Esophagus mucosa (tissue), 1 donor: ENCODE measurements at places on chromosomes 16 and 17. TPM values are rescaled to one million over a fixed set of nuclear protein-coding genes. Genes with fewer than 3 reads are reported as not detected.
A peak's percentile ranks its signal among the peaks of the same experiment; 100 is the strongest.

GRCh38 chr17:55264278-55264644 lies 499 bp upstream of the HLF start:
- ATAC-seq, result no peak

- no peak for ATAC-seq
These were observed 306.3 kb downstream of the SOX9 start for GRCh38 chr17:72426948-72427760.

- no peak for ATAC-seq
These were observed 265.9 kb downstream of the SLC39A11 start for GRCh38 chr17:72826602-72827001.

GRCh38 chr17:40695874-40696472 lies 7.6 kb downstream of the KRT24 start:
- no peak for ATAC-seq

The NOS2 gene
- not detected for total RNA-seq

DNA sequence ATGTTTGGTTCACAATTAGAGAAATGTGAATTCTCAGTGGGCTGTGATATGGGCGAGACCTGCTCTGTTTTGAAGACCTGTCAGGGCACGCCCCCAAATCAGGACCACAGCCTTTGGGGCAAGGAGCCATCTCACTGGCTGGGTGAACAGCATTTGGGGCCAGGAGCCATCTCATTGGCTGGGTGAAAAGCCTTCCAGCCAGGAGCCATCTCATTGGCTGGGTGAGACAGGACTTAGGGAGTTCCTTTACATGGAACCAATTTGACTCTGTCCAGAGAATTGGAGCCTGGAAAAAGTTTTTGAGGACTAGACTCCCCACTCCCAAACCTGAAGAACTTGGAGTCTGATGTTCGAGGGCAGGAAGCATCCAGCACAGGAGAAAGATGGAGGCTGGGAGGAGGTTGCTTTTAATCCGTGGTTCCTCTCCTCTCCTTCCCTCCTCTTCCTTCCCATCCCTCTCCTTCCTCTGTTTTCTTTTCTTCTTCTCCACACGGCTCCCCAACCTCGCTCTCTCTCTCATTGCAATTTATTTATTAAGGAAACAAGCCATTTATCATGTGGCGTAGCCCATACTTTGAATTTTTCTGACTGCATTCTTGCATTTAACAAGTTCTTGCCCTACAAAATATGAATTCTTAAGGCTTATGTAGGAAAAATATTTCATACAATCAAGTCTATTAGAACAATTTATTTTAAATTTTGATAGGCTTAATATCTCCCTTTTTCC lies 19.7 kb downstream of the FOXL1 start:
- ATAC-seq, result no peak

DNA sequence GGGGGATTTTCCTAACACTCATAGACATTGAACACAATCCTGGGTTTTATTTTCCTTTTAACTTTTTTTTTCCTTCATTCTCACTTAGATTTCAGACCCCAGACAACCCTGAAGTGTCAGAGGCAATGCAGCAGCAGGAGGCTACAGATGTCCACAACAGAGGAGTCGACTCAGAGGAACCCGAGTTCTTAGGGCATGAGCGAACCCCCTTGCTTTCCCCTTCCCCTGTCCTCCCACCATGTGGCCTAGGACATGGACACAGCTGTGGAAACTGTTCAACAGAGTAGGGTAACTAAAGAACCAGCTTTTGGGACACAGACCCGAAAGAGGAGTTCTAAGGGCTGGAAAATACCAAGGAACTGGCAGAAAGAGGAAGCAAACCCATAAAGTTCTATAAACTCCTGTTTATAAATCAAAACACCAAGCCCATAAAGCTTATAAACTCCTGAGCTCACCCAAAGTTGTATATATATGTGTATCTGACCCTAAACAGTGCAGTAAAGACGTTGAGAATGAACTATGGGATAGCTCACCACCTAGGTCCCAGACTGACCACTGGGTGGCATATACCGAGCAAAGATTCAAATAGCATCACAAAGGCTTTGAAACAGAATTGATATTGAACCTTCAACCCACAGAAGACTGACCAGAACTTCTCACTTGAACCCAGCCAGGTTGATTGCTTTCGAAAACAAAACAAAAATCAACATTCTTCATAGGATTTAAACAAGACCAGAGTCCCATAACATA lies 33.9 kb downstream of the CMTM4 start:
- no peak for ATAC-seq

DNA sequence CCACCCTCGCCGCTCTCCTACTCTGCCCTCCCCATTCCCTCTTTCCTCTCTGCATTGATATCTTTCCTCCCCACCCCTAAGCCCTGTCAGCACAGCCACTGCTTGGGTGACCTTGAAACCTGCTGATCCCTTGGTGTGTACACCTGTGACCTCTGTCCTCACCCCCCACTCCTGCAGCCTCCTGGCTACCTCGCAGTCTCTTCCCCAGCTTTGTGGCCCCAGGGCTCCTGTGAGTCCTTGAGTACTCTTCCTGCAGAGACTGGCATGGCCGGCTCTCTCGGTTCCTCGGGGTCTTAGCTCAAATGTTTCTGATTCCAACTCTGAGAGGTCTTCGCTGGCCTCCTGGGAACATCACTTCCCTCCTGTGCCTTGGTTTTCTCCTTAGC lies 31.7 kb downstream of the ADCY7 start:
- ATAC-seq, result no peak

The KRT33B gene
- total RNA-seq, result not detected

- no peak for ATAC-seq
These were observed 19.3 kb upstream of the NAT9 start for GRCh38 chr17:74795327-74796020.

DNA sequence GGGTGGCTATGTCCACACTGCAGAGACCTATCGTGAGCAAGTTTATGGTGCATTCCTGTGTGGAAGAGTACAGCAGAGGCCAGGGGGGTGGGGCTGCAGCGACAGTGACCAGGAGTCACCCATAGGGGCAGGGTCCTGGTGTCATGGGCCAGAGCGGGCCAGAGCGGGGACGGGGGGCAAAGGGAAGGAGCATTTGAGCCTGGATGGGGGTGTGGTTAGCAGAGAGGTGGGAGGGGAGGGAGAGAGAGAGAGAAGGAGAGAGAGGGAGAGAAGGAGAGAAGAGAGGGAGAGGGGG lies 17.8 kb downstream of the JPH3 start:
- no peak for ATAC-seq

The COL1A1 gene
- 42.7 TPM for total RNA-seq

GRCh38 chr17:44745301-44745700 lies 13.5 kb upstream of the ADAM11 start:
- ATAC-seq, result no peak

The TMEM238L gene
- 2.3 TPM for total RNA-seq

The MT1M gene
- total RNA-seq, result 2.0 TPM

- ATAC-seq, result no peak
These were observed 48.6 kb upstream of the IRX3 start for GRCh38 chr16:54335230-54335629.

DNA sequence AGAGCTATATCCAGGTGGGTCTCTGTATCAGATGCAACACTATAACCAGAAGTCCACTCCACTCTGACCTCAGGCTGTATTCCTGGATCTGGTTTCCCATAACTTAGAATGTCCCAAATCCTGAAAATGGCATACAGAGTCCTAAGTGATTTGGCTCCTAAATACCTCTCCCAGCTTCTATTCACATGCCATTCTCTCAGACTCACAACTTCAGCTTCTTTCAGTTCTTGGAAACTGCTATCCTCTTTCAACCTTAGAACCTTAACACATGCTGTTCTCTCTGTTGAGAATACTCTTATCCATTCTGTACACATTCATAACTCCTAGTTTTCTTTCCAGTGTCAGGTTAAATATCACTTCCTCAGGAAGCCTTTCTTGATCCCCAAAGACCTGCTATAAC lies 132.0 kb downstream of the BRIP1 start:
- ATAC-seq, result no peak

GRCh38 chr17:61218438-61218837 lies 181.2 kb upstream of the TBX2 start:
- no peak for ATAC-seq

GRCh38 chr17:78885956-78886355 lies 17.0 kb downstream of the CEP295NL start:
- ATAC-seq, result no peak

GRCh38 chr16:73166441-73166851 lies 118.5 kb upstream of the ZFHX3 start:
- ATAC-seq, result no peak

DNA sequence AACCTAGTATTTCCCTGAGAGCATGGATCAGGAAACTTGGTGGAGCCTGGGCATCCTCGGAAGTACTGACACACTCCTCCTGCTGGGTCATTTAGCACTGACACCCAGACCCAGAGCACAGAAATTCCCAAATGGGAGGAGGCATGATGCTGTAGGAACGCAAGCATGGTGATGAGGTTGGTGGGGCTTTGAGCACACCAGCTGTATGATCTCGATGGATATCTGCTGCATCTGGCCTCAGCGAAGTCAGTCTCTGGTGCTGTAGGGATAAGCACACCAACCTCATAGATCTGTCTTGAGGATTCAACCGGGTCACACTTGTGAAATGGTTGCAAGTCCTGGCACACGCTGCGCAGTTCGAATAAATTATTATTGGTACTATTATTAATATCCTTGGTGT lies 52.5 kb downstream of the SHISA6 start:
- ATAC-seq, result no peak

The CCL23 gene
- total RNA-seq, result 0.92 TPM

The PRR35 gene
- not detected for total RNA-seq

DNA sequence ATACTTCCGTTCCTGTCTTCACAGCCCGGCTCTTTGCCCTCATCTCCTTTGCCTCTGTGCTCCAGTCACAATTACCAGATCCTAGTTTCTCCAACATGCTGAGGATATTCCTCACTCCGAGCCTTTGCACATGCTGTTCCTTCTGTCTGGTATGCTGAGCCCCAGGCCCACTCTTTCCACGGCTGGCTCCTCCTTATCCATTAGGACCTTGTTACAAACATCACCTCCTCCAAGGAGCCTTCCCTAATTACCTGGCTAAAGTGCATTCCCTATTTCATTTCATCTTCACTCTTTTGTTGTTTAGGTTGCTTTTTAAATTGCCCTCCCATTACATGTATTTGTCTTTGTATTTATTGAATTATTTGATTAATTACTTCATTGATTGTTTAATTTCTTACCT lies 14.9 kb upstream of the ADGRG1 start:
- ATAC-seq, result no peak

The SKAP1 gene
- 0.68 TPM for total RNA-seq

DNA sequence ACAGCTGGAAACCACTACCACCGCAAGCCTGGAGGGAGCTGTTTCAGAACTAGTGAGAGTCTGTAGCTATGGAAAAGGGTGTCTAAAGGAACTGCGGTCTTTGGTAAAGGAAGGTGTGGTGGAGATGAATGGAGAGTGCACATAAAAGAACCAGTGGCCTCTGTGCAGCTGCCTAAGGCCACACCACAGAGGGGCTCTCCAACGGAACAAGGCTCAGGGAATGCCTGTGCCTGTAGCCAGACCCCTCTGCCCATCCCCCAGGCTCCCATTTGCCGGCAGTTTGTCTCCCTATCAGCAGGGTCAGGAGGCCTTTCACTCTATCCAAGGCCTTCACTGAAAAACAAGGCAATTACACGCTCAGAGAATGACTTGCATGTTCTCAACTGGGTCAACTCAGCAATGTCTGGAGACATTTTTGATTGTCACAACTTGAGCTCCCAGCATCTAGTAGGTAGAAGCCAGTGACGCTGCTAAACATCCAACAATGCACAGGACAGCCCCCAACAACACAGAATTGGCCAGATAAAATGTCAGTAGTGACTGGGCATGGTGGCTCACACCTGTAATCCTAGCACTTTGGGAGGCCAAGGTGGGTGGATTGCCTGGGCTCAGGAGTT lies 3.3 kb upstream of the FDXR start:
- ATAC-seq, result no peak

The C16orf74 gene
- 10.9 TPM for total RNA-seq

- ATAC-seq, result peak; percentile 27
These were observed 9.1 kb upstream of the METTL9 start for GRCh38 chr16:21590287-21590686.

DNA sequence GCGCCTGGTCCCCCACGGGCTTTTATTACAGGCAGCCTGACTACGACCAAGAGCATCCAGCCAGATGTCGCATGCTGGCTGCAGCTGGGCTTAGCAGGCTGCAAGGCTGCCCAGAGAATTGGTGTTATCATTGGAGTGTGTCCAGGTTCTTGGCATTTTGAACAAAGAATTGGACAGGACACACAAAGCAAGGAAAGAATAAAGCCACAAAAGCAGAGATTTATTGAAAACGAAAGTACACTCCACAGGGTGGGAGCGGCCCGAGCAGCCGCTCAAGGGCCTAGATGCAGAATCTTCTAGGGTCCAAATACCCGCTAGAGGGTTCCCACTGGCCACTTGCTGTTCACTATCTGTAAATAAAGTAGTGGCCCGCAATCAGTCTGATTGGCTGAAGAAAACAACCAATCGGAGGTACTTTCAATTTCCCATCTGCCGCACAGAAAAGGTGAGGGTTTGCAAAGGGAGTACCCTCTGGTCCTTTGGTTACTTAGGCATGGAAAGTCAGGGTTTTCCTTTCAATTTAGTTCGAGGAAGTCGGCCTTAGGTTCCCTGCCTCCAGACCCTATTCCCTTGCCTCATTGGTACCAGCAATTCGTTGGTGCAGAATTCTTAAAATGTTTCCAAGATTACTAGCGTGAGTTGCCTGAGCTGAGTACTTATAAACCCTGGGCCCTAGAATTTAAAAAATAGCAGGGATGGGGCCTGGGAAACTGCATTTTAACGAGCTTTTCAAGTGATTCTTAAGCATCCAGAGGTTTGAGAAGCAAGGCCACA lies 38.5 kb upstream of the CNEP1R1 start:
- ATAC-seq, result no peak

DNA sequence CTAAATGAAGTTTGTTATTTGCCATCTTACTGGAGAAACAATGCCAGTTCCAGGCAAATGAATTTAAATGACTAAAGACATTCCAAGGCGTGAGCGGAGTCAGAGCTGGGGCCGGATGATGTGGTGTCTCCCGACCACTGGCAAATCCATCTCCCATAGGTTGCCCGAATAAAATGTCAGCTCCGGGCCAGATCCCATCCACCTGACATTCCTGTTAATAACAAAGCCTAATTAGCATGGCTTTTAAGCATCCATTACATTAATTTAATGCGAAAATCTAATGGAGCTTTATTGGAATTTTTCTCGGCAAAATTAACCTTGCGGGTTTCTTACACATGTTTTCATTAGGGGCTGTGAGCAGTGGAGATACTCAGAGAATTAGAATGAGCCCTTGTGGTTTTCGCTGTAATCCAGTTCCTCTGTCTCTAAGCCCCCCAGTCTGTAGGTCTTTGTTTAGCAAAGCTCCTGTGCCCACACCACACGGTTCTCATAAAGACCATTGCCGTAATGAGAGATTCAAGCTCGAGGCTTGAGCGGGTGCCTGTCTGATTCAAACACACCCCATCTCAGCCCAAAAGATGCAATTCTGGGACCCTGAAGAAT lies 123.3 kb downstream of the CCT6B start:
- ATAC-seq, result no peak
